Smooth muscle cell of the brain vasculature (primary cell): ENCODE measurements at places on chromosomes 1 and 21.

DNA sequence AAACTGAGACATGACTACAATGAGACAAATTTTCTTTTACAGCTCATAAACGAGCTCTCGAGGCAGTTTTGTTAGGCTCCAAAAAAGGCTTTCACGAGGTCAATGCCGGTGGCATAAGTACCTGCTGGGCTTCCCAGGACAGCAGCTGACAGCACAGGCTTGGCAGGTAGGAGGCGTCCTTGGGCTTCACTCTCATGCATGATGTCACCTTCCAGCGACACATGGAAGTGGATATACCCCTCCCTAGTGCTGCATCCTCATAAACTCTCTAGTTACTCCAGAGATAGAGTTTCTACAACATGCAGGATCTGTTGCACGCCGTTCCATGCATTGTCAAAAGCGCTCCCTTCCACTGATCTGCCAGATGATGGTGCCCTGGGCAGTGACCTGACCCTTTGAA is 112.5 kb upstream of the PAXBP1 start:
- no peak for DNase-seq

DNA sequence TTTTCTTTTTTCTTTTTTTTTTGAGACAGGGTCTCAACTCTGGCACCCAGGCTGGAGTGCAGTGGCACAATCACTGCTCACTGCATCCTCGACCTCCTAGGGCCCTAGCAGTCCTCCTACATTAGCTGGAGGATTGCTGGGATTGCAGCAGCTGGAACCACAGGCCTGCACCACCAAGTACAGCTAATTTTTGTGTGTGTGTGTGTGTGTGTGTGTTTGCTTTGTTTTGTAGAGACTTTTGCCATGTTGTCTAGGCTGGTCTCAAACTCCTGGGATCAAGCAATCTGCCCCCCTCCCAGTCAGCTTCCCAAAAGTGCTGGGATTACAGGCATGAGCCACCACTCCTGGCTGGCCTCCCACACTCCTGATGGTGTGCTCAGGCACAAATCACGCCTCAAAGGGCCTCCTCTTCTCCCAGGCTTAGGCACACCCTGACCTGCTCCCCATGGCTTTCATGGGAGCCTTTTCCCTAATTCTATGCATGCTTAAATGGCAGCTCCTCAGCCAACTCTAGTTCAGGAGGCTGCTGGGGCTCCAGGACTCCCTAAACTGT is 9.4 kb downstream of the FAM229A start:
- no peak for DNase-seq

GRCh38 chr1:198669023-198669698 is 30.3 kb downstream of the PTPRC start:
- DNase-seq = no peak

DNA sequence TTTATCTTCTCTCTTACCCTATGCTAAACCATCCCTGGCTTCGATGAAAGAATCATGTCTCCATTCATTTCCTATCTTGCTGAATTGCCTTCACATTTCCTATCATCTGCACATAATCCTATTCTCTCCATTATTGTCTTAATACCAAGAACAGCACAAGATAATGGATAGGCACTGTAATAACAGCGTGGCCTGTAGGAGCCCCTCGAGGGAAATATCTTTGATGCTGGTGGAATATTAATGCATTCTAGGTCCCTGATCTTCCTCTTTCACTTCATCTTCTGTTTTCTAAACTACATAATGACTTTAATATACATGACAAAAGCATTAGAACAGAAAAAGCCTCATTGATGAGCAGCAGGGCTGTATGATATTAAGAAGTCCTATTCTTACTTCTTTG is 720.6 kb downstream of the RWDD3 start:
- DNase-seq = no peak

- no peak for DNase-seq
These were observed 6.8 kb downstream of the OLIG1 start for GRCh38 chr21:33076600-33077329.

DNA sequence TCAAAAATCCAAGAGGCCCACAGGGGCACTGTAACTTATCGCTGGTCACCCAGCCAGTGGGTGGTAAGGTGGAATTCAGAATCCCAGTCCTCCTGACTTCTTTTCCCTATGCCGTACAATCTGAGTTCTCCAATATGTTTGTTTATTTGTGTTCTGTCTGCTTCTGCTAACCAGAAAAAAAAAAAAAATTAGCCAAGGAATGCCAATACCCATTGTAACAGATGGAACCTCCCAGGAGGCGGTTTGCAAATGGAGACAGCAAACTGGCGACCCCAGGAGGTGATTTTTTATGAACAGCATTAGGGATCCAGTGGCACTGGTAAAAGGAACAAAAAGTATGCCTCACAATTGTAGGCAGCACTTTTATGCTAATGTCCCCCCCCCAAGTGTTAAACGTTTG is 189.0 kb upstream of the FGGY start:
- no peak for DNase-seq

DNA sequence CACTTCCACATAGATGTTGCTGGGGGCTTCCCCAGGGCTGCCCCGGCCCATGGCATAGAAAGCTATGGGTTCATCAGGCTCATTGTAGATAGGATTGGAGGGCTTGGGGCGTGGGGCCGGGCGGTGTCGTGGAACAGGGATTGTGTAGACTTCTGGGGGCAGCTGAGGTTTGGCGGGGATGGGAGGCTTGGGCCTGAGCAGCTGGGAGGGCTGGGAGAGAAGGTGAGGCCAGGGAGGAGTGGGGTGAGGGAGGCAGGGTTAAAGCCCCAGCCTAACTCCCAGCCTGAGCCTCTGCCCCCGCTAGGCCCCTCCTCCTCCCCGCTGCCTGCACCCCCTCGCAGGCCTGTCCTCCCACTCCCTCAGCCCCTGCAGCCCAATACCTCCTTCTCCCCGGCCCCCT is 7.4 kb downstream of the SH2D2A start:
- DNase-seq = no peak

DNA sequence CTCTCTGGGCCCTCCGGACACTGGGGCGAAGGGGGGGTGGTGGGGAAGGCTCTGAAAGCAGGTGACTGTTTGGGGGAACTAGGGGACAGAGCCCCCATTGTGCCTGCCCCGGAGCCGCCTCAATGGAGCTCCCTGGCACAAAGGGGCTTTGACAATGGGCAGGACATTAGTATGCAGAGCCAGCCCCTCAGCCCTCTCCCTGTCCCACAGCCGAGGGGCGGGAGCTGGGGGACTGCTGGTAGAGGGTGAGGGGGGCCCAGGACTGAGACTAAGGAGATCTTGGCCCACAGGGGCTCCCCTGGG is 7.8 kb downstream of the KCNJ10 start:
- DNase-seq = no peak

DNA sequence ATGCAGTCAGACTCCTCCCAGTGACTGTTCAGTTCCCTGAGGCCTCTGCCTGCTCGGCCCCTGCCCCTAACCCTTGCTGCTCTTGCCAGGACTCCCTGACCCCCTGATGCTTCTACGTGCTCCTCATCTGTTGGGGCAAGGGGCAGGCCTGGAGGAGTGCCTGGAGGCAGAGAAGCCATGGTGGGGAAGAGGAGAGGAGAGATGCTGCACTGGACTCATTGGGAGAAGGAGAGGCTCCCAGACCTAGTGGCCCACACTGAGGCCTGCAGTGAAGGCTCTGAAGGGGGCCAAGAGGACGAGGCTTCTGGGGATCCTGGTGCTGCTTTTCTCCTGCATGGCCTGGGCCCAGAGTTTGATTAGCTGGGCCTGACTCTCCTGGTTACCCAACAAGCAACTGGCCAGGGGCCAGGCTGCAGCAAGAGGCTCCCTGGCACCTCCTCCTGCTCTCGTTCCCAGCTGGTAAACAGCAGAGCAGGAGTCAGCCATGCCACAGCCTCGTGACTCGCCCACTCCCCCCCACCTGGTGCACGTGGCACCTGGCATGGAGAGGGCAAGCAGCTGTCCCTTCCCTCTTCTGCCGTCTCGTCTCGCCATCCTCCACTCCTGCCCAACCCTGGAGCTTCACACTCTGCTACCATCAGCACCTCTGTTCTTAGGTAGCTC is 847 bp upstream of the RORC start:
- no peak for DNase-seq

GRCh38 chr1:24528744-24529143 is 26.1 kb downstream of the RCAN3 start:
- no peak for DNase-seq

DNA sequence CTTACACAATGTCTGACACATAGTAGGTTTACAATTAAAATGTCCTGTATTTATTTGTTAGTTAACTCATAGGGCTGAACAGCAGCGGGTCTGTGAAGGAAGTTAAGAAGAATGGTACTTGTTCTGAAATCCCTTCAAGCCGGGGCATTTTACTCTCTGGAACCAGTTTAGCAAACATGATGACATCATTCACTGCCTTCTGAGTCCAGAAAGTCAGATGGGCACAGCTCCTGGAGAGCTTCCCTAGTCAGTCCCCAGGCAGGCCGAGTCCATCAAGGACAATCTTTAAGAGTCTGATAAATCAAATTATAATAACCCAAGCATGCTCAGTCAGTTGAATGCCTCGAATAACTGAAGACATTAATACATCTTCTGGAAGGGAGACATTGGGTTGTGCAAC is 125.4 kb upstream of the DAB1 start:
- no peak for DNase-seq

- no peak for DNase-seq
These were observed 1.7 kb downstream of the BEST4 start for GRCh38 chr1:44786138-44786840.

DNA sequence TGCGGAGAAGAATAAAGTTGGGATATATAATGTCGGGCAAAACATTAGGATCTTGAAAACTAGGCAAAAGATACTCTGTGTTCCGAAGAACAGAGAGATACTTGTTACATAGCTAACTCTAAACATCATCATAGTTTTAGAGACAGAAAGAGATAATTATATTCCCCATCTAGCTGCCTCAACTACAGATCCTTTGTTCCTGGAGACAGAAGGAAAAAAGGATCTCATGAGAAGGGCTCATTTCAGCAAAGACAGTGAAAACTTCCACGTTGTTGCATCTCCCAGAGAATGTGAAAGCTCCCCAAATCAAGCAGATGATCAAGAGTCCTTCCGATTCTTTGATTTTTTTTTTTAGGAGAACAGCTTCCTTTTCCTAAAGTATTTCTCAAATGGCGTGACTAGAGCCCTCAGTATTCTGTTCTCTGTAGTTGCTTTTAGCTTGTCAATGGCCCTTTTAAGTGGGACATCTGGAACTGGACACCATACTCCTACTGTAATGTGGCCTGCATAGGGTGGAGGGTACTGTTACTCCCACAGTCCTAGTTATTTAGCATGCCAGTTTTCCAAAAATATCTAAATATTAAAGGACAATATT is 1048.2 kb downstream of the TTLL7 start:
- DNase-seq = no peak

- DNase-seq = no peak
These were observed 6.3 kb upstream of the TRIM33 start for GRCh38 chr1:114517348-114517747.

- DNase-seq = peak; percentile 9
These were observed 77.4 kb downstream of the DESI2 start for GRCh38 chr1:244730153-244730933.

GRCh38 chr1:101314244-101314643 is 77.4 kb downstream of the S1PR1 start:
- DNase-seq = no peak

GRCh38 chr1:32817815-32818786 is 648 bp downstream of the S100PBP start:
- no peak for DNase-seq
